Smooth muscle cell of the pulmonary artery (primary cell): ENCODE measurements at places on chromosomes 1 and 21. TPM values are rescaled to one million over a fixed set of nuclear protein-coding genes. Genes with fewer than 3 reads are reported as not detected.

ITGB3BP gene
- 16.1 and 17.7 TPM in 2 replicates for total RNA-seq

KPRP gene
- not detected in 2 replicates for total RNA-seq

PRSS38 gene
- total RNA-seq: not detected in 2 replicates

LINGO4 gene
- not detected in 2 replicates for total RNA-seq

LCE6A gene
- not detected in 2 replicates for total RNA-seq

KRTAP21-2 gene
- not detected in 2 replicates for total RNA-seq

C1orf53 gene
- 1.4 and 2.1 TPM in 2 replicates for total RNA-seq

MAP3K21 gene
- 0.07 and 0.10 TPM in 2 replicates for total RNA-seq

RAB42 gene
- total RNA-seq: 2.2 and 5.7 TPM in 2 replicates

OR2T33 gene
- not detected in 2 replicates for total RNA-seq
